Ovary (tissue), 10 donors: ENCODE measurements at places on chromosomes 3 and 15. TPM values are rescaled to one million over a fixed set of nuclear protein-coding genes. Genes with fewer than 3 reads are reported as not detected.

Gene SCG3
- total RNA-seq, result 0.27 TPM

Gene UPK1B
- total RNA-seq, result not detected

DNA sequence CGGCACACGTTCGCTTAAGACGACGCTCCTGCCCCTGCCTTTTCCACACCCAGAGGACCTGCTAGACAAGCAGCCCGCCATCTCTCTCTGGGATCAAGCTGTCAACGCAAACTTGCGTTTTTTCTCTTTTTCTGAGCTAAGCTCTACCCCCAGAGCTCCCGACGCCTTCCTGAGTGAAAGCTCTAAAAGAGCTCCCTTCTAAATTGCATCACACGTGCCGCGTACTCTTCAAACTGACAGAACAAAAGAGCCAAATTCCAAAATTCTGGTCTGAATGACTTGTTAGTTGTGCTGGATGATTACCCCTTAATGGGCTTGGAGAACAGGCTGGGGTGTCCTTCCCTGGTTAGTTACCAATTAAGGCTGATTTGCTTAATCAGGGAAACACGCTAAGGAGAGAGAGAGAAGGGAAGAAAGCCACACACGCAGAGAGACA is 81.2 kb downstream of the MDFIC2 start:
- DNase-seq, result no peak

DNA sequence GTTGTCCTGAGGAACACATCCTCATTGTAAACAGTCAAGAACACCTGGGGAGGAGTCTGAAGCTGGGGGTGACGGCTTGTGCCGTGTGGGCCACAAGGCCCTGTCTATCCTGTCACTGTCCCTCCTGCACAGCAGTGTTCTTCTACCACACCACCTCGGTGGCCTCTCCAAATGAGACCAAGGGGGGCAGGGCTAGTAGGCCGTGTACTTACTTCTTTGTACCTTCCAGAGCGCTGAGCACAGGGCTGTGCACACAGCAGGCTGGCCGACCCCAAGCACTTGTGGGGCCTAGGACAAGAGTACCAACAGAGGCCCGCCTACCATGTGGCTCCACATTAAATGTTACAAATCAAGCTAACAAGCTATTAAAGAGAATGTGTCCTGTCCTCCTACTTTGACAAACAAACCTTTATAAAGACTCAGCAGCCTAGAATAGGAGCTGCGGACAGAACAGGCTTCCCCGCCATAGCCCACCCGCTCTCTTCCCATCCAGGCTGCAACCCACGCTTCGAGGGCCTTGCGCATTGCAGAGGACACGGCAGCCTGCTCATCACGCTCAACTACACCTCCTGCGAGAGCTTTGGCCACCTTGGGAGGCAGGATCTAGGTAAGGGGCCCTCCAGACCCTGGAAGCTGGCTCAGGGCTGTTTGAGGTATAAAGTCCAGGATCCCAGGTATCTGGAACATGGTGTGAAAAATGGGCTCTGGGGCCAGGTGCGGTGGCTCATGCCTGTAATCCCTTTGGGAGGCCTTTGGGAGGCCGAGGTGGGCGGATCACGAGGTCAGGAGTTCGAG is 30.5 kb downstream of the MELTF start:
- DNase-seq, result no peak
